ENCODE measurements at places on chromosomes 12 and 14.

DNA sequence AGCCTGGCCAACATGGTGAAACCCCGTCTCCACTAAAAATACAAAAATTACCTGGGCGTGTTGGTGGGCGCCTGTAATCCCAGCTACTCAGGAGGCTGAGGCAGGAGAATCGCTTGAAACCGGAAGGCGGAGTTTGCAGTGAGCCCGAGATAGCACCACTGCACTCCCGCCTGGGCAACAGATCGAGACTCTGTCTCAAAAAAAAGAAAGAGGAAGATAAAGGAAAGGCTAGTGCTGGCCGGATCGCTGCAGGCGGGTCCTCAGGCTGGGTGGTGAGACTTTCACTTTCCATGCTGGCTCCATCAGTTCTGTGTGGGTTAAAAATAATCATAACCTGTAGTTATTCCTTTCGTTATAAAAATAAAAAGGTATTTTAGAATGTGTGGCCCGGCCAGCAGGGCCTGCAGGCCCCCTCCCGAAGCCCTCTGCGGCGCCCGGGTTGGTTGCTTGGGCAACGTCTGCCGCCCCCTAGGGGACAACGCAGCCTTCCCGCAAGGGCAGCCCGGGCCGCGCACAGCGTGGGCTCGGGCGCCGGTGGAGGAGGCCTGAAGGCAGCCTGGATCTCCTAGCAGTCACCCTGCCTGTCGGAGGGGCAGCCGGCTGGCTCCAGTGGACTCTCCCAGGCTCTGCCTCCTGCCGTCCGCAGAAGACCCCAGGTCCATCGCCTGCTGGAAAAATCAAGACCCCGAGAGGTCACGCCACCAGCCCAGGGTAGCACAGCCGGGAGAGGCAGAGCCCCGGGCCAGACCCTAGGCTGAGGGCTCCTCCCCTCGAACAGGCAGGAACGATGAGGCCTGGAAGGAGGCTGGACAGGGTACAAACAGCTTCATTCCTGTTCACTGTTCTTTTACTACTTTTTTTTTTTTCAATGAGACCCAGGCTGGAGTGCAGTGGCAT lies 5.0 kb upstream of the SLC25A47 start:
- no peak for DNase-seq

DNA sequence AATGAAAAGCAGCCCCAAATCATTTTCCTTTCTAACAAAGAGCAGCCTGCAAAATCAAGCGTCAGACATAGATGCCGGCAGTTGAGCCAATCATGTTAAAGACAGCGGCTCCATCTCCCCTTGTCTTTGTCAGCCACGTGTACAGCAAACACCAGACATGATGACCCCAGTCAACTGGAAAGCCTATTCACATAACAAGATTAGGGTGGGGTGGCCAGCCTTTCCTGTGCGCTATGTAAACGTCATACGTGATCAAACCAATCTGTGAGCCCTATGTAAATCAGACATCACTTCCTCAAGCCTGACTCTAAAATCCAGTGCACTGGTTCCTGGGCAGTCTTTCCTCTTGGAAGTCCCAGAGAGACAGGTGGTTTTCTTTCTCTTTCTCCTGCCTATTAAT lies 9.9 kb upstream of the FICD start:
- DNase-seq, result no peak

GRCh38 chr14:99991331-99991730 lies 73.9 kb upstream of the EVL start:
- DNase-seq, result no peak

GRCh38 chr12:106954462-106955376 lies 988 bp upstream of the TMEM263 start:
- no peak for DNase-seq

DNA sequence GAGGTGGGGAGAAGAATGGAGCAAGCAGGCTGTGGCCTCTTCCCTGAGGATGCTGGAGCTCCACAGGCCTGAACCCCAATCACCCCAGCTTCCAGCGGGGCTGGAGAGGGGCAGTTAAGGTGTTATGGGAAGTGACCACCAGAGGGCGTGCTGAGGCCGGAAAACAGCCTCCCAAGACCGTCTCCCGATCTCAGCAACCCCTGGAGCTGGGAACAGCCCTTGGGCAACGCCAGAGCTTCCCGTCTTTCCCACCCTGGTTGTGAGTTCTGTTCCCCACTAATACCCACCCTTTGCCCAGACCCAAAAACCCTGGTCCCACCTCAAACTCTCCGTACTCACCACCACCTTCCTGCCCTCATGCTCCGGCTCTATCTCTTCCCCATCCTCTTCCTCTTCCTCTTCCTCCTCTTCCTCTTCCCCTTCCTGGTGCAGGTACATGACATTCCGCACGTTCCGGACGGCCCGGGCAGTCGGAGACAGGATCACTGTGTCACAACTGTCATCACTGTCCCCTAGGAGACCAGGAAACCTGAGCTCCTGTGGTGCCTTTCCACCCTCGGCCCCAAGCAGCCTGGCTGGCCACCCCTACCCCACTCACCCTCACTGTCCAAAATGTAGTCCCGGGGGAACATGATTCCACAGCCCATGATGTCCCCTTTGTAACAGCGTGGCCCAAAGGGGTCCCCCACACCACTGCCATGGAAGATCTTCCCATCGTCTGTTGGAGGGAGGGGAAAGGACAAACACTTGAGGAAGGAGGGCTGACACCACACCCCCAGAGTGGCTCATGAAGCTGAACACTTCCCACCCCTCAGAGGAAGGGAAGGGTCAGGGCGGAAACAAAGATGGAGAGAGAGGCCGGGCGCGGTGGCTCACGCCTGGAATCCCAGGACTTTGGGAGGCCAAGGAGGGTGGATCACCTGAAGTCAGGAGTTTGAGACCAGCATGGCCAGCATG lies 12.9 kb downstream of the SPRYD3 start:
- DNase-seq, result peak; percentile 70

GRCh38 chr14:100851586-100851916 lies 25.6 kb downstream of the MEG3 start:
- DNase-seq, result no peak

GRCh38 chr12:104682790-104683279 lies 226.1 kb downstream of the CHST11 start:
- DNase-seq, result no peak

DNA sequence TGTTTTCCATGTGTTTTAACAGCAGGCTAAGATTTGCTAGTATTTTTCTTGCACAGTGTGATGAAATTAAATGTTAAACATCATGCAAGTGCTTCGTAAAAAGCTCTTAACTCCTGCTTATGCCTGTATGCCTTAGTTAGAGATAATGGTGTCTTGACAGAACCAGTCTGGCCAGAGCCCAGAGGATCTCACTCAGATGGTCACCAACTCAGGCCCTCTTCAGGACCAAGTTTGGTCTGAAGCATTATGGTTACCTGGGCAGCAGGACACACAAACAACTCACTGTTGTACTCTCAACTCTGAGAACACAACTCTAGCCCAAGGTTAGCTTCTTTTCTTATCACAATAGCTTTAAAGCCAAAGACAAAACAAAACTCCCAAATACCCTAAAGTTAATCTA lies 115.4 kb downstream of the KIF21A start:
- no peak for DNase-seq

- DNase-seq, result no peak
Measured at GRCh38 chr14:80958226-80958625, 2.8 kb downstream of the TSHR start.

DNA sequence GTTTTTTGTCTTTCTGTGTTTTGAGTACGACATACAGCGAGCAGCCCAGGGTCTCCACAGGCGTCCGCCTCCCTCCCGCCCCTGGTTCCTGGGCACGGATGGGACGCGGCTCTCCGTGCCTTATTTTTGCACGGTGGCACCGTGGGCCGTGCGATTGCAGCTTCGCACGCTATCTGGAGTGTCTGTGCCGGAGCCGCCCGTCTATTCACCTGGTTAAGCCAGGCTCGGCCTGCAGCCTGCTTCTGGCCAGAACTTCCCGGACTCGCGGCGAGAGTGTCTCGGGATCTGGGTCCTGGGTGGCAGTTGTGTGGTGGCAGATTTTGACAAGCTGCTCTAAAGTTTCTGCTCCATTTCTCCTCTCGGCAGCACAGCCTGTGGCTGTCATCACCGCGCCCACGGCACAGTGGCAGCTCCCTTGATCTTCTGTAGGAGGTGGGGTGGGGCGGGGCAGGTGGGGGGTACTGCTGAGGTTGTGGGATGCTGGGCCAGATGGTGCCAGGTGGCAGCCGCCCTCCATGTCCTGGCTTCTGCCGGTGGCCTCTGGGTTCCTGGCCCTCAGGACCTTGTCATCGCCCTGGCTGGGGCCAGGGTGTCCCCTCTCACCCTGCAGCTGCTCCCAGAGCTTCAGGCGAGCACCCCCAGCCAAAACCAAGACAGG lies 2.9 kb downstream of the MMP17 start:
- DNase-seq, result no peak

DNA sequence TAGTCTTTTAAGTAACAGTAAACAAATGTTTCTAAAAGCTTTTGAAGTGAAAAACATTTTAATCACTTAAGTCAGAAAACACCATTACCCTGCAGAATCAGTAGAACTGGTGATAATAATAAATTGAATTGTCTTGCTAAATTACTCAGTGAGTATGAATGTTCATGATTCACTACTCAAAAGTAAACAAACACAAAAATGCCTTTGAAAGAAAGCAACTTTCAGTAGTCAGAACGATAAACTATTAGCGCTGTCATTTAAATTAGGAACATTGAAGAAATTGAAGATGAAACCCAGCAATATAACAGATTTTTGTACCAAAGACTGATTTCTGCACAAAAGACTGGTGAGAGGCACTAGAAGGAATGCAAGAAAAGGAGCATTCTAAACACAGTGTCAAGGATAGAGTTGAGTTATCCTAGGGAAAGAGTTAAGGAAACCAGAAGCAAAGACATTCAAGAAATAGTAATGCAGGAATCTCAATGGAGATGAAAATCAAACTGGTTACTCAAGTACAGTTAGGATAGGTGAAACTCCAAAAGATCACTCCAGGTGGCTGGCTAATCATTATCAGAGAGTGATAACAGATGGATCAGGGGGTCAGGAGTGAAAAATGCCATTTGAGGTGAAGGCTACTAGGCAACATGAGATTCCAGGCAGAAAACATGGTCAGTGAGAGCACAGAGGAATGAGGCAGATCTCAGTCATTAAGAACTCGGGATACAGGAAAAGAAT lies 77.4 kb upstream of the ALG10 start:
- DNase-seq, result no peak
